ENCODE measurements at places on chromosomes 13 and 19. TPM values are rescaled to one million over a fixed set of nuclear protein-coding genes. Genes with fewer than 3 reads are reported as not detected.

IGSF23 gene
- 0.59 TPM for total RNA-seq

KANK2 gene
- total RNA-seq: 35.1 TPM

SMIM17 gene
- not detected for total RNA-seq

PEG3 gene
- not detected for total RNA-seq

ANGPTL8 gene
- total RNA-seq: not detected

FXYD7 gene
- not detected for total RNA-seq

PSG3 gene
- 0.17 TPM for total RNA-seq

SPRED3 gene
- total RNA-seq: 2.7 TPM

HNRNPA1L2 gene
- total RNA-seq: 5.2 TPM

NCAN gene
- total RNA-seq: 0.15 TPM

RPL18A gene
- 2,285 TPM for total RNA-seq

CAPNS1 gene
- 1,446 TPM for total RNA-seq

SHISA7 gene
- total RNA-seq: not detected

THOP1 gene
- total RNA-seq: 105 TPM

TARM1 gene
- total RNA-seq: not detected

SYCN gene
- total RNA-seq: not detected

ERICH6B gene
- total RNA-seq: not detected

CRLF1 gene
- 1.9 TPM for total RNA-seq
